ENCODE measurements at places on chromosomes 5 and 9.

GRCh38 chr5:1378096-1378495, 33.2 kb upstream of the CLPTM1L start:
- DNase-seq: no peak

GRCh38 chr9:20722221-20722620, 38.2 kb downstream of the FOCAD start:
- peak; percentile 12 for DNase-seq

DNA sequence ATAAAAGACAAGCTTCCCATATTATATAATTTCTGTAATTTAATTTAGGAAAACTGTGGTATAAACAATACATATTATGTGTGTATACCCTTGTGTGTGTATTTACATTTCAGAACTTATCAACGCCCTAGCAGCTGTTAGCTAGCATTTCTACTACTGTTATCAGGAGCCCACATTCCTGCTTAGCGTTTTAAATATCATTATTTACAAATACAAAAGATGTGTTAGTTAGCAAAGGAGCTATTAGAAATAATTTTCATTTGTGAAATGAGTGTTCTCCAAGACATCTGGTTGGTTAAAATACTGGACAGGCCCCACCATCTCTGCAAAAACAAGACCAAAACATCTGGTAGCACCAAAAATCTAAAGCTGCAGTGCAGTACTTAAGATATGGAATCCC, 48.0 kb downstream of the EPB41L4A start:
- DNase-seq: no peak

GRCh38 chr9:127835991-127836516, 18.4 kb downstream of the ENG start:
- no peak for DNase-seq

DNA sequence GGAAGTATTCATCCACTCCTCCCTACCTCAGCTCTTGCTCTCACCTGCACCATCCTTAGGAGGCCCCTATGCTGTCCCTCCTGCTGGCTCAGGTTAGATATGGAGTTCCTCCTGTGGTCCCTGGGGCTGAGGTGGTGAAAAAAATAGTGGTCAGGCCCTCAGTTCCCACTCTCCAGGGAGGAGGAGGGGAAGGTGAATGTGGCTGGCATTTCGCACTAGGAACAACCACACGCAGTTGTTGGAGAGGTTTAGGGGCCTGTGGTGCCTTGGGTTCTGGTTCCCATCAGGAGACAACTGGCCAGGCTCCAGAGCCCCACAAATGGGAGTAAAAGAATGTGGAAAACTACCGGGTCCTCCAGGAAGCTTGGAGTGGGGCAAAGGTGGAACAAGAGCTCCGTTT, 81.7 kb upstream of the HSPA9 start:
- no peak for DNase-seq

DNA sequence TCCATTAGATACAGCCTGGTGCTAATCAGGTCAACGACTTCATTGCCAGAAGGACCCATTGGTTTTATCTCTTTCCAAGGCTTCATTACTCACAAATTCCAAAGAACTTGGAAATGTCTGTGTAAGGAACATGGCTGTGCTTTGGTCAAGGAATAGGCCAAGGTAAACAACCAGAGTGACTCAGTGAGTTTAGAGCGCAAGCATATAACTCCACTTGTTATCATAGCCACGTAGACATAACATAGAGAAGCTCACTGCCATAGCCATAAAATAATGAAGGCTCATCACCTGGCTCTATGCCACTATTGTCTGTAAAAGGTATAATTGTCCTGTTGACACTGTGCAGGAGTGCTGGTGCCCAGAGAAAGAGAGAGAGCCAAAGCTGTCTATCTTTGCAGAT, 139.3 kb upstream of the PLCXD3 start:
- no peak for DNase-seq

DNA sequence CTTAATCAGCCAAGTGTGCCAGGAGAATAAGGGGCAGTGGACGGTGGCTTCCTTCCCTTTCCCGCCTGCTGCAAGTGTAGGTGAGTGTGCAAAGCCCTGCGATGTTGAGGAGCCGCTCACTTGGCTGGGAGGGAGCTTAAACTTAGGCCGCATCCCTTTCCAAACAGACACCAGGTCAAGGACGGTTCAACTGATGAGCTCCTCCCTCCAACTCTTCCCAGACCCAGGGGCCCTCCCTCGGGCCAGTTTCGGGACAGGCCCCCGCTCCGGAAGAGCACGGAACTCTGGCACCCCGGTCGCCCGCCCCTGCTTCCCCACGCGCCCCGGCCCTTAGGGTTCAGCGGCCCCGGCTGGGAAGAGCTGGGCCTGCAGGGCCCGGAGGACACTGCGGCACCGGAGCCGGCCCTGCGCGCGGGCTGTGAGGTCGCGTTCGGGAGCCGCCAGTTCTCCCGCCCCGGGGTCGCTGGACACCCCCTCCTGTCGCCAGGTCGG, 481 bp downstream of the MRPL36 start:
- no peak for DNase-seq

DNA sequence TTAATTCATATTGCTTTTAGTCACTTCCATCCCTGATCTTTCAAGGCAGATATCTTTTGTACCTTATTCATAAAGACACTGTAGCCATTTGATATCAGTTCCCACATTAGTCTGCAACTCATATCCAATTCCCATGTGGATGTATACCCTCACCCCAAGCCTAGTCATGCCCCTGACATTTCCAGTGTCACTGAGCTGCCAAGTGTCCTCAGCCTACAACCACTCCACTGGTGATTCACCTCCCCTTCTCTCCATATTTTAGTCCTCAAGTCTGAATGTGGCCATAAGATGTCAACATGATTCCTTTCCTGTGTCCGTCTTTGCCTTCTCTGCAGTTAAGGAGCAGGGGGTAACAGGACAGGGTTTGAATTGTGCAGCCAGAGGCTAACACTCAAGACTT, 346.9 kb downstream of the RAB3C start:
- DNase-seq: no peak

DNA sequence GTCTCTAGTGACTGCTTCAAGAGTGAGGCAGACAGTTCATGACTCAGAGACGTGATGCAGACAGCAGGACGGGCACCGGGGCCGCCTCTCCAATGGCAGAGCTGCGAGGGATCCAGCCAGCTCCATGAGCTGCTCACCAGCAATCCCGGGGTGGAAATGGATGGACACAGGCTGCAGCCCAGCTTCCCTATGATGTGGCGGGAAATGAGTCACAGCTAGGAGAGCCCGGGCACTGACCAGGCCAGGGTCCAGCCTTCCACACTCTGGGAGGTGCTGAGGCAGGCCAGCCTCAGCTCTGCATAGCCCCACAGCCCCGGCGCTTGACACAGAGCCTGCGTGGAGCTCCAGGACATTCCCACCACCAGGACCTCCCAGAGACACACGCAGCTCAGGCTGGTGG, 244.8 kb upstream of the IRX2 start:
- no peak for DNase-seq

GRCh38 chr5:34627794-34628193, 28.3 kb upstream of the RAI14 start:
- no peak for DNase-seq

- DNase-seq: no peak
Measured at GRCh38 chr9:108980893-108981292, 32.4 kb downstream of the CTNNAL1 start.

DNA sequence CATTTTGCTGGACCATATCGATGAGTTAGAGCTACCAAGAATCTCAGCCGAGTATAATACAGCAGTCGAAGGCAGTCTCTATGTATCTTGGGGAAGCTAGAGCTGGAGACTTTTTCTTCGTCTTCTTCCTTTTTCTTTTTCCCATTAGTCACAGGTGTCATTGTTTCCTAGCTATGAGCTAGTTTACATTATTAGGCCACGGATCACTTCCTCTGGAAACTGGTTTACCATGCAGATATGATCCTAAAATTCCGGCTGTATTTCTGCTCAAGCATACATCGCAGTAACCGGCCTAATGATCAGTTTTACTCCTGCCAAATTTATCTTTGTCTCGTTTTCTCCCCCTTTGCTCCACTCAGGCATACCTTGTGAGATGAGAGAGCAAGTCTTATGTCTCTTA, 312.8 kb downstream of the ARHGAP26 start:
- DNase-seq: no peak

DNA sequence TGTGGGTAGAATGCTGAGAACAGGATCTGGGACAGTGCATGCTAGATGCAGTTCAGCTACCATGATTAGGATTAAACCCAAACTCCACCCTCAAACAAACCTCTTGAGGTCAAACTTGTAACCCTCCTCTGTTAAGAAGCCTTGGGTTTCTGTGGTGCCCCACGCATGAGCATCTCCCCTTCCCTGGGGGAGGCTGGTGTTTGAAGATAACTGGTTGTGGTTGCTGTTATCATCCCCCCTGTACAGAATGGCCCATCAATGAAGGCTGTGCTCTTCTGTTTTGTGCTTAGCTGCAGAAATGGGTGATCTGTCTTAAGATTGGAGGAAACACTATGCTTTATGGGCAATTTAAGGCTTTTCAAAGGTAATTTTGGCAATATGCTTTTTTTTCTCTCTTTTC, 4.4 kb upstream of the DAB2IP start:
- DNase-seq: no peak

GRCh38 chr9:101585740-101586139, 9.0 kb downstream of the PPP3R2 start:
- no peak for DNase-seq

- no peak for DNase-seq
Measured at GRCh38 chr9:106906129-106906528, 43.2 kb downstream of the ZNF462 start.

DNA sequence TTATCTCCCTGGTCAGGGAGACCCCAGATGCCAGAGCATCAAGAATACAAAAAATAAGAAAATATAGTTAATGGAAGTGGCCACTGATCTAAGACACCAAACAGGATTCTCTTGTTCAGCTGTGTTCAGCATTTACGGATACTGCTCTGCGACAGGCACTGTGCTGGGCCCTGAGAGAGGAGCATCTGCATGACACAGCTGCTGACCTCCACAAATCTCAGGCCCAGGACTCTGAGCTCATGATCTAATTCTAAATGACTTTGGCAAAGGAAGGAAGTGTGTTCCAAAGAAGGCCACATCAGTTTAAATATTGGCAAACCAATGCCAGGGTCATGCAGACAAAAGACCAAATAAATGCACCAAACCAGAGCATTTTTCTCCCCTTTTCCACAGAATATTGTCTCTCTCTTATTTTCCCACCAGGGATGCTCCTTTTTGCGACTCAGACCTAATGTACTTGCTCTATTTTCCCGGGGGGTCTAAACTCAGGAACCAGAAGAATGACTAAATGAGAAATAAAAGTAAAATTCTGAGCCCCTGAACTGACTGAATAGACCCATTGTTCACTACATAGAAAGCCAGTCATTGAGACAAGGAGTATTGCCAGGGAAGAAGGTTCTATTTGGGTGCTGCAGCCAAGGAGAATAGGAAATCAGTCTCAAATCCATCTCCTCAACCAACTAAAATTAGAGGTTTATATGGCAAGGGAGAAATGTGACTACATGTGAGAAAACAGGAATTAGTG, 1.4 kb upstream of the AGGF1 start:
- DNase-seq: no peak

- no peak for DNase-seq
Measured at GRCh38 chr9:15249981-15250380, 57.0 kb downstream of the TTC39B start.

DNA sequence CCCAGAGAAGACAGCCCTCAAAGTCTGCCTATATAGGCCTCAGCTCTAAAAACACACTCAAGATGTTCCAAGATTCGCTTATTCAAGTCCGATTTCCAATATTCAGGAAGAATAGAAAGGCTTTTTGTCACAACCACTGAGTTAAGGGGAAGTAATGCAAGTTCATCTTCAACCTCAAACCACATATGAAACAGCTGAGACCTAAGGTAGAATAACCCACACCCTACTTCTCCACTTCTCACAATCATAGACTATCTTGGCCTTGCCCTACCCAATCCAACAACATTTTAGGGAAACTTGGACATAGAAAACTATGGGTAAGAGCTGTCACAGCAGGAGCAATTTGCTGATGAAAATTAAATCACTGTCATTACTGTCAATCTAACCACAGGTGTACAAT, 152.0 kb upstream of the LRRTM2 start:
- DNase-seq: no peak

- DNase-seq: no peak
Measured at GRCh38 chr5:174189654-174190541, 144.4 kb downstream of the NSG2 start.

DNA sequence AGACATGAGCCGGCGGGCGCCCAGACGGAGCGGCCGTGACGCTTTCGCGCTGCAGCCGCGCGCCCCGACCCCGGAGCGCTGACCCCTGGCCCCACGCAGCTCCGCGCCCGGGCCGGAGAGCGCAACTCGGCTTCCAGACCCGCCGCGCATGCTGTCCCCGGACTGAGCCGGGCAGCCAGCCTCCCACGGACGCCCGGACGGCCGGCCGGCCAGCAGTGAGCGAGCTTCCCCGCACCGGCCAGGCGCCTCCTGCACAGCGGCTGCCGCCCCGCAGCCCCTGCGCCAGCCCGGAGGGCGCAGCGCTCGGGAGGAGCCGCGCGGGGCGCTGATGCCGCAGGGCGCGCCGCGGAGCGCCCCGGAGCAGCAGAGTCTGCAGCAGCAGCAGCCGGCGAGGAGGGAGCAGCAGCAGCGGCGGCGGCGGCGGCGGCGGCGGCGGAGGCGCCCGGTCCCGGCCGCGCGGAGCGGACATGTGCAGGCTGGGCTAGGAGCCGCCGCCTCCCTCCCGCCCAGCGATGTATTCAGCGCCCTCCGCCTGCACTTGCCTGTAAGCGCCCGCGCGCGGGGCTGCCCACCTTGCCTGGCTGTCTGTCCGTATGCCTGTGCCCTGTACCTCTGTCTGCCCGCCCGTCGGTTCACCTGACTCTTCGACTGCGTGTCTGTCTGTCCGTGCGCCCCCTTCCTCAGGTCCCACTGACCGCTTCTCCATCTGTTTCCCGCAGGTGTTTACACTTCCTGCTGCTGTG, 412 bp downstream of the FGF18 start:
- no peak for DNase-seq

GRCh38 chr5:149407323-149408251, 28.5 kb upstream of the IL17B start:
- DNase-seq: no peak

GRCh38 chr9:96884443-96884842, 30.1 kb upstream of the ZNF782 start:
- peak; percentile 87 for DNase-seq

- peak; percentile 96 for DNase-seq
Measured at GRCh38 chr9:132647355-132647754, 22.4 kb downstream of the DDX31 start.

DNA sequence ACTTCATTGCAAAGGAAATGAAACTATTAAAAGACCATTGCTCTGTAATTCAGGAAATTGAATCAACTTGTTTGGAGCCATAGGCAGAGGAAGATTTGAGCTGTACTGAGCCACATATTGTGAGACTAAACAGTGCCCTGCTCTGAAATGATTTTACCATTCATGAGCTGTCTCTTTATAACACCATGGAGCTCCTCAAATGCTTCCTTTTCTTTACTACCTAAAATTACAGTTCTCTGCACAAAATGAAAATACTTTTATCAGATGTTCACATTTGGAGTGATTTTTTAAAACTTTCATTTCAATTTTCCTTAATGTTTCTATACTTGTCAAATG, 97.9 kb downstream of the NLN start:
- DNase-seq: no peak

DNA sequence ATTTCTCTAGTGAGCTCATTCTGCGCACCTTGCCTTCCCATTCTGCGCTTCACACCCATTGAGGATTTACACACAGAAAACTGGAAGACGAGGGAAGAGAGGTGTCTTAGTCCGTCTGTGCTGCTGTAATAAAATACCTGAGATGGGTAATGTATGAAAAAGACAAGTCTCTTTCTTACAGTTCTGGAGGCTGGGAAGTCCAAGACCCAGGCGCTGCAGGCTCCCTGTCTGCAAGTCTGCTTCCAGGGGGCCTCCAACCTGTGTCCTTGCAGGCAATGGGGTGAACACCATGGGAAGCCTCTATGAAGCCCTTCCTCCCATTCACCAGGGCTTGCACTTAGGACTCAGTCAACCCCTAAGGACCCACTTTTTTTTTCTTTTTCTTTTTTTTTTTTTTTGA, 245.0 kb downstream of the AUH start:
- no peak for DNase-seq

Data from foreskin keratinocyte (primary cell).